Stimulated activated CD8-positive, alpha-beta memory T cell treated with anti-CD3 and anti-CD28 coated beads, Interleukin-15, amount 100 ng/mL, for 24 hours (primary cell): ENCODE measurements at places on chromosomes 13 and 19.

- DNase-seq: no peak
Measured at GRCh38 chr19:6499052-6499790, 2.9 kb downstream of the TUBB4A start.

GRCh38 chr13:51828730-51829567, 16.0 kb downstream of the TMEM272 start:
- no peak for DNase-seq

DNA sequence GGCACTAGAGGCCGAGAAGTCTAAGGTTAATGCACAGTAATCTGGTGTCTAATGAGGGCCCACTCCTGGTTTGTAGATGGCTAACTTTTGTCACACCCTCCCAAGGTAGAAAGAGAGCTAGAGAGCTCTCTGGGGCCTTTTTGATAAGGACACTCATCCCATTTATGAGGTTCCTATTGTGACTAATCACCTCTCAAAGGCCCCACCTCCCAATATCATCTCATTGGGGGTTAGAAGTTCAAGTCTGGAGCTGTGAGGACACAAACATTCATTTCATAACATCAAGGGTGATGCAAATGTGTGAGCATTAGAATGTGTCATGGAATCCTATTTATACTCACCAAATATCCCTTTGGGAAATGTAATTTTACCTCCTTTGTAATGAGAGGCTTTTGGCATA, 79.2 kb upstream of the SLC10A2 start:
- DNase-seq: no peak

DNA sequence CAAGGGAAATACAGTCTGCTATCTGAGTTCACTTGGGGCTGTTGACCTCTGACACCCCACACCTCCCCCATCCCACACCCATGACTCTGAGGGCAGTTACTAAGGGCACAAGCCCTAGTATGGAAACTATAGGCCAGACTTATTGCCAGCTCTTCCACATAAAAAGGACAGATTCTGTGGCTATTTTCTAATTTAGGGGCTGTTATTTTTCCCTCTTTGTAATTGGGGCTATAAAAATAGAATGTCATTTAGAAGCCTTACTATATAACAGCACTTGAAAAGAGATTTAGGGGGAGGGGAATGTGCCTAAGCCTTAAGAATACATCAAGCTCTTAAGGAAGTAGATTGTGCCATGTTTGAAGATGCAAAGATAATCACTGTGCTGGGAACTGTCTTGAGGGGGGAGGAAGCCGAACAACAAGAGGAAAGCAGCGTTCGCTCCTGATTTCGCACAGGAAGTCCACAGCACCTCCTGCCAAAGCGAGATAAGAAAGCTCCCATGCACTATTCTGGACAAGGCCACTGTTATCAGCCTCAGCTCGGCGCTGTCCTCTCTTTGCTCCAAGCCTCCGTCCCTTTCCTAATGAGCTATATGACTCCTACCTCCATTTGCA, 86.6 kb downstream of the FLT1 start:
- no peak for DNase-seq

- DNase-seq: no peak
Measured at GRCh38 chr13:25874907-25875306, 176.9 kb downstream of the SHISA2 start.

GRCh38 chr19:2261438-2262172, 5.4 kb upstream of the JSRP1 start:
- DNase-seq: no peak

DNA sequence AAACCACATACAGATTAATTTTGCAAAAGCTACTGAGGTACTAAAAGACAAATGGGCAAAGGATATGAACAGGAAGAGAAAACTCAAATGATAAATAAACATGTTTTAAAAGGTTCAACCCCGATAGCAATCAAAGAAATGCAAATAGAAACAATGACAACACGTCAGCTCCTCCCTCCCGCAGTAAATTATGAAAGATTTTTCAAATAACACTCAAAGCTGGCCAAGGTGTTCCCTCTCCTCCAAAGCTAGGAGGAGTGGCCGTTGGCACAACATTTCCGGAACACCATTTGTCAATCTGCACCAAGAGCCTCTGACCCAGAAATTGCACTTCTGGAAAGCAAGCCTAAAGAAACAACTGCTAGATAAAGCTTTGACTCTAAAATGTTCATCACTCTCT, 28.3 kb downstream of the INSR start:
- no peak for DNase-seq

- no peak for DNase-seq
Measured at GRCh38 chr13:33624740-33625139, 193.2 kb upstream of the RFC3 start.

- no peak for DNase-seq
Measured at GRCh38 chr19:12092956-12093355, 28.4 kb downstream of the ZNF844 start.

DNA sequence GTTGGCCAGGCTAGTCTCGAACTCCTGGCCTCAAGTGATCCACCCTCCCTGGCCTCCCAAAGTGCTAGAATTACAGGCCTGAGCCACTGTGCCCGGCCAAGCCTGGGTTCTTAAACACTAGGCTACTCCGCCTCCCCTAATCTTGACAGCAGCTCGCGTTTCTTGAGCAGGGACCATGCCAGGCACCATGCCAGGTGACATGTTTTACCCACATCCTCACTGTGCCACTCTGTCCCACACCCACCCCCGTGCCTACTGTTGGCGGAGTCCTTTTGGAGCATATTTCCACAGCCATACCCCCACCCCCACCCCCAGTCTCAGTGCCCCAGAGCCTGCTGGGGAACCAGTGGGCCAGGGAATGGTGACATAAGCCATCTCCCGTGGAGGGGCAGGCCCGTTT, 98.8 kb downstream of the DPF1 start:
- no peak for DNase-seq

GRCh38 chr19:11383706-11384048, 437 bp downstream of the EPOR start:
- DNase-seq: no peak

- DNase-seq: no peak
Measured at GRCh38 chr19:10116085-10116865, 3.4 kb downstream of the EIF3G start.

- no peak for DNase-seq
Measured at GRCh38 chr13:23512762-23513395, 57.3 kb upstream of the TNFRSF19 start.

DNA sequence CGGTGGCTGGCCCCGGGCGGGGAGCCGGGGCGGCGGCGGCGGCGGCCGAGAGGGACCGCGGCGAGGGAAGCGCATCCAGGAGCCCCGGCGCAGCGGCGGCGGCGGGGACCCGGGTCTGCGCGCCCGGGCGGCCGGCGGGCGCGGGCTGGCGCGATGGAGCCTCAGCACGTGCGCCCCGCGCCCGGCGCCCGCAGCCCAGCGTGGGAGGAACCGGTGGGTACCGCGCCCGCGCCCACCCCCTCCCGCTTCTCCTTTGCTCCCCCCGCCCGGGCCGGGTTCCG, 7.8 kb upstream of the DGKH start:
- DNase-seq: no peak

GRCh38 chr13:59690857-59691500, 472.7 kb downstream of the DIAPH3 start:
- DNase-seq: no peak

- DNase-seq: no peak
Measured at GRCh38 chr19:42323473-42323851, 2.0 kb upstream of the MEGF8 start.

- DNase-seq: peak; percentile 35
Measured at GRCh38 chr19:40365613-40366401, 17.3 kb downstream of the PLD3 start.

- no peak for DNase-seq
Measured at GRCh38 chr13:51249255-51249654, 27.1 kb downstream of the FAM124A start.

- no peak for DNase-seq
Measured at GRCh38 chr13:95267662-95268342, 33.4 kb downstream of the ABCC4 start.

GRCh38 chr19:41586064-41586463, 10.1 kb downstream of the CEACAM21 start:
- no peak for DNase-seq

DNA sequence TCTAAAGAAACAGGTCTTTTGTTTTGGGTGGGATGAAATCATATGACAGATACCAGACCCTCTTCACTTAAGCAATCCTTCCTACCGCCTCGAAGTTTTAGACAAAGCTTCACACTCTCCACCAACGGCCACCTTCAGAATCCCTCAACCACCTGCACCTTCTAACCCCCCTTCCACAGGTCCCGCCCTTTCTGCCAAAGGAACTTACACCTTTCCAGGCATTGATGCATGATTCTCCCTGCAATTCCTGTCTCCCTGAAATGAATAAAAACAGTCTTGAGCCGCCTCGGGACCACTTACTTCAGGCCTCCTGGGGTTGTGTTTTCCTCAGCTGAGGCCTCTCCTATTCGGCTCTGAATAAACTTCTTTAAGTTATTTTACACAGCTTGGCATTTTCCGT, 859 bp downstream of the ZNF433 start:
- no peak for DNase-seq
